NCI-H2171 (cell line): ENCODE measurements at places on chromosomes 12 and 14.

GRCh38 chr12:51522696-51523095 lies 68.3 kb upstream of the SCN8A start:
- no peak for DNase-seq

GRCh38 chr12:65081496-65081895 lies 39.6 kb downstream of the WIF1 start:
- no peak for DNase-seq

DNA sequence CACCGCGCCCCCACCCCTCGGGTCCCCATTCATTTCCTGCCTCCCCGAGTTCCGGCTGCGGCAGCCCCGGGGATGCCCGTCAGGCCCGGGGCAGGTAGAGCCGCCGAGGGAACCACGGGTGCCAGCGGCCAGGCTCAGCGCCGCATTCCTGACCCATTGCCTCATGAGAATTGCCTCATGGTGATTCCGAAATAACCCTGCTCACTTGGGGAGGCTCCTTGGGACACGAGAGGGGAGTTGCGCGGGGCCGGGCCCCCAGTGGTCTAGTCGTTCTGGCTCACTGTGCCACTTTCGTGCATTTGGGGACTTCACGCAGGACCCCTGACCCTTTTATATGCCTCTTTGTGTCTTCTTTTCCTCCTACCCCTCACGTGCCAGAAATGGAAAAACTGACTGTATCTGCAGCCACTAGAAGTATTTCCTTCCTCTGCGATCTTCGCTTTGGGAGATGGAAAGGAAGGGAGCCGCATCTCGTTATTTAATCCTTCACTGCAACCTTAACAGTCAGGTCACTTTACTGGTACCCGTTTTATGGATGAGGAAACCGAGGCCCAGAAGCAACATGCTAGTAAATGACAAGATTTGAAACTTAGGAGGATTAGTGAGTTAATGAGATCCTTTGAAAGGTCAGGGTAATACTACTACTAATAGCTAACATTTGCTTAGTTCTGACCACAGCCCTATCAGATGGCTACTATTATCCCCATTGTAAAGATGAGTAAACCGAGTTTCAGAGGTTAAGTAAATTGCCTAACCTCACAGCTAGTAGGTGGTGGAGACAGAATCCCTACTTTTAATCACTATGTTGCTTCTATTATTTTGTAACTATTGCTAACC lies 768 bp downstream of the PTPN11 start:
- DNase-seq: no peak

GRCh38 chr12:67677166-67677565 lies 28.6 kb downstream of the DYRK2 start:
- no peak for DNase-seq

- DNase-seq: no peak
Observed at GRCh38 chr12:121279071-121279375, 17.5 kb downstream of the CAMKK2 start.

- DNase-seq: no peak
Observed at GRCh38 chr12:89244536-89244935, 107.8 kb downstream of the DUSP6 start.

GRCh38 chr12:70040141-70040540 lies 203.1 kb upstream of the CNOT2 start:
- no peak for DNase-seq
